Mesendoderm (in vitro differentiated cells): ENCODE measurements at places on chromosomes 4 and X.
A peak's percentile ranks its signal among the peaks of the same experiment; 100 is the strongest.

DNA sequence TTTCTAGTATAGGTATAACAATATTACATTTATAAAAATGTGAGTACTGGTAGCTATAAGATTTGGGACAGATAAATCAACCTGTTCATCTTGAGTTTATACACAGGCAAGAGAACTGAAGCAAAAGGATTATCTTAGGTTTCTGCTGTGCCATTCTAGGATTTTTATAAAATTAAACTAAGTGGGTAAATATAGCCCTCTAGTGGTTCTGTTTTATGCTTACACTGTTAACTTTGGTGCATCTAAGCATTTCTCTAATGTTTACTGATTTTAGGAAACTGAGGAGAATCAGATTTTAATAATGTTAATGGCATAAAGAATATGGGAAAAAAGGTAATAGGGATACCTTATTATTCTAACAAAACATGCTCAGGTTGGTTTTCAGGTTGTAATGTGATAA is 1.1 kb upstream of the RRH start:
- no peak for DNase-seq

- DNase-seq = no peak
Observed at GRCh38 chrX:38095971-38096529, 89.7 kb downstream of the SYTL5 start.

- no peak for DNase-seq
Observed at GRCh38 chr4:103054030-103054429, 22.5 kb downstream of the SLC9B2 start.

GRCh38 chr4:139728840-139729239 is 63.2 kb downstream of the MGST2 start:
- DNase-seq = no peak

- DNase-seq = no peak
Observed at GRCh38 chrX:21528076-21528475, 130.1 kb downstream of the KLHL34 start.

DNA sequence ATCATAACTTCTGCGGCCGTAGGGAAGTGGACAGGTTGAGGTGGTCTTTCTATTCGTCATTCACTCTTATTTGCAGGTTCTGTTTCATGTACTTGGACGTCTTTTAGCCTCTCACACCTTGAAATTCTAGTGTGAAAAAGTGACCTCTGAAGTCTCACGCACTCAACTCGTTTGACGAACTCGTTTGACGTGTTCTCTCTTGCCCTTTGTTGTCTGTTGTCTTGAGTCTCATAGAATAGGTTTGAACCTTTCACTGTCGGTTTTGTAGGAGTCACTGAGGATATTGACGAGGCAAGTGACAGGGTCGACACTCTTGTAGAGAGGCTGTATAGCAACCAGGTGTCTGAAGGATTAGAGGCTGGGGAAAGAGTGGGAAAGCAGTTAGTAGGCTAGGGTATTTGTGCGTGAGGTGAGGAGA is 1.1 kb upstream of the PGRMC2 start:
- DNase-seq = peak; percentile 72

DNA sequence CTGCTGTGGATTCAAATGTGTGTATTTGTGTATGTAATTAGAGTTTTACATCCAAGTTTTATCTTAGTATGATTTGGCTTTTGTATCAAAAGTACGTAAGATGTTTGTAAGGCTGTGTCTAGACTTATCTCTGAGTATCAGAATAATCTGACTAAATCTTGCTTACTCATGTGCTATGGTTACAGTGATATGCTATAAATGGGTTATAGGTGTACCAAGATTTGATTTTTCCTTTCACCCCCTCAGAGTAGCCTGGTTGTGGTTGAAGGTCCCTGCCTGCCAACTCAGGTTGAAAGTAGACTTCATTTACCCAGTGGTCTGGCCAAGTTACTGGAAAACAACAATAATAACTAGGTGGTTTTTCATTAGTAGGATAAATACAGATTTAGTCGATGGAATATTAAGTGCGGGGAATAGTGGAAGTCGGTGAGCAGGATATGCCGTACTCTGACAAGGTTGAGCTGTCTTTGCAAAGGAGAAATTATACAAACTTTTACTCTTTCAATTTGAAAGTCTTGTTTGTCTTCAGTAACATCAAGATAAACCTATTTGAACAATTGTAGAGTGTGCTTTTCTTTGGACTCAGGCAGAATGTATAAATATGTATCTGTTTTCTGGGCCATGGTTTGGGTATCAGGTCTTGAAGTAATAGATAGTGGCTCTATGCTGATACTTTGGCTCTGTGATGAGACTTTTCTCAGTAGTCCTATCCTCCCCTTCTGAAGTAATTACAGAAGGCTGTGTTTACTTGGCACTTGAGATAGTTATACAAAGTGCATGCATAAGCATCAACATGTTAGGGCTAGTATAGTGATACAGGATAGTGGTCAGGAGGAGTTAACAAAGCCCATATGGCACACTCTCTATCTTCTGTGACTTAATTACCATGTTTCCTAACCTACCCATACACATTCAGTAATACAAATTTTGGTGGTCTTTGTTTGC is 23.7 kb downstream of the BMP2K start:
- no peak for DNase-seq

- peak; percentile 90 for DNase-seq
Observed at GRCh38 chr4:38210396-38211114, 250.4 kb downstream of the PTTG2 start.

DNA sequence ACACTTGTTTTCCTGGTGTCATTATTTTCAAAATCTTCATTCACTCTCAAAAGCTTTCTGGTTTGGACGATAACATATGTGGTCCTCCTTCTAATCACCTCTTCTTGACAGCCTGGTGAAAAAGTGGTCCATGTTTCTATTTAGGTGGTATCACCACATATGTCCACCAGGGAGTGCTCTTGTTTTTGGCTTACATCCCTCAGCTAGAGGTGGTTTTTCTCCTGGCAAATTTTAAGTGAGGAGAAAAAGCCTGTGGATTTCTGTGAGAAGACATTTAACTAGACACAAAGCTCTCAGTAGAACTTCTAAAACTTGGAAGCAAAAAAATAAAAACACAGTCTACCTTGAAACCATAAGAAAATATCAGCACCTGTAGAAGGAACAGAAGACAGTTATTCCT is 58.0 kb upstream of the FRMPD4 start:
- DNase-seq = peak; percentile 52

- no peak for DNase-seq
Observed at GRCh38 chr4:106868381-106869035, 167.6 kb downstream of the DKK2 start.

GRCh38 chr4:40423735-40424134 is 88.6 kb downstream of the CHRNA9 start:
- peak; percentile 41 for DNase-seq

GRCh38 chr4:174062831-174063230 is 220.6 kb downstream of the FBXO8 start:
- DNase-seq = no peak

- no peak for DNase-seq
Observed at GRCh38 chrX:10089378-10089795, 67.4 kb upstream of the CLCN4 start.

DNA sequence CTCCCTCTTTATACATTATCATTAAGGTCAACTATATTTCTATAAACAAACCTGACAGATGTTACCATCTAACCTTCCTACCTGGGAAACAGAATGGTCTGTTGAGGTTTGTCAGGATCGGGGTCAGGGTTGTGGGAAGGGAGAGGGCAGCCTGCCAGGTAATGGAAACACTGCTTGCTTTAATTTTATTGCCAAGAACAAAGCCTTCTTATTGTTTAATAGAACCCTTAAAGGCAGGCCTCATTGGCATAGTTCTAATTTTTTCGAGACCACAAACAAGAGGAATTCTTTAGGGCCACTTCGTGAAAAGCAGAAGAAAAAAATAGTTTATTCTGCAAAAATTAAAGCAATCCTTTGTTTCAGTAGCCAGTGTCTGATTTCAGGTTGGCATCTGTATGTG is 113.2 kb downstream of the MID1 start:
- no peak for DNase-seq
